ENCODE measurements at places on chromosomes 3 and 15. TPM values are rescaled to one million over a fixed set of nuclear protein-coding genes. Genes with fewer than 3 reads are reported as not detected.

Gene ALS2CL
- polyA plus RNA-seq, result 15.6 TPM

Gene SCN11A
- 0.15 TPM for polyA plus RNA-seq

GRCh38 chr3:30659270-30660130, 53.1 kb downstream of the TGFBR2 start:
- DNase-seq, result no peak

Gene AADACL2
- not detected for polyA plus RNA-seq

GRCh38 chr15:65957451-65957850, 88.2 kb downstream of the RAB11A start:
- no peak for DNase-seq

Gene KIF15
- 0.22 TPM for polyA plus RNA-seq

Gene CELF6
- 5.1 TPM for polyA plus RNA-seq

Gene NT5DC2
- polyA plus RNA-seq, result 95.1 TPM

DNA sequence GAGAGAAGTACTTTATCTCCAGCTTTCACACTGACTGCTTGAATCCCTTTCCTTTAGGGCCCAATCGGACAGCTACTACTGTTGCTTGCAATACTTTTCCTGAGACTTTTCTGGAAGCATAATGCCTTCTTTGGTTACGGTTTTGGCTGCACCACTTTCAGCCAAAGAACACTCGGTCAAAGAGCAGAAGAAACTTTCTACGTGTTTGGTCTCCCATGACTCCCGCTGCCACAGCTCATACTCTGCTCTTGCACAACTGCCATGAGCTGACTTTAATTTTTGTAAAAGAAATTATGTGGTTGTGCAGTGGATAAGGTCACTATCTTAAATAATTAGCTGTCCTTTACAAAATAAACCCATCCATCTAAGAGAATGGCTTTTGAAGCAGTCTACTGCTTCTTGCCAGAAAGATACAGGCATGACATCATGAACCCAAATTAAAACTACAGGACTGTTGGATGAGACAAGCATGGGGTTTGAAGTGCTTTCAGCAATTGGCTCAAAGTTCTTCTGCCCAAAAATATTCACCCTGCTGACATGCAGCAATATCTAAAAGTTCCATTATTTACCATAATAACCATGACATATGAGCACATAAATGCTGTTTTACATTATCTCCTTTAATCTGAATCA, 42.0 kb downstream of the PROS1 start:
- DNase-seq, result no peak

Gene FANCD2OS
- not detected for polyA plus RNA-seq

Gene C3orf49
- not detected for polyA plus RNA-seq

Gene RETNLB
- polyA plus RNA-seq, result not detected

GRCh38 chr3:192001218-192001617, 540.3 kb downstream of the PYDC2 start:
- no peak for DNase-seq

GRCh38 chr3:30710017-30710416, 103.6 kb downstream of the TGFBR2 start:
- no peak for DNase-seq
